ENCODE measurements at places on chromosomes 2 and 18. TPM values are rescaled to one million over a fixed set of nuclear protein-coding genes. Genes with fewer than 3 reads are reported as not detected.

GRCh38 chr2:79835911-79836310 lies 323.1 kb downstream of the CTNNA2 start:
- no peak for DNase-seq
- no peak overlapping the region for H3K4me3 ChIP-seq
- H3K4me1 ChIP-seq, result peaks cover 3% of the 10 kb centered on the region
- no peaks in the 10 kb centered on the region for H3K36me3 ChIP-seq
- no peak overlapping the region for H3K27ac ChIP-seq
- H3K27me3 ChIP-seq, result no peaks in the 10 kb centered on the region

GRCh38 chr18:31565782-31566512 lies 25.7 kb upstream of the TTR start:
- no peaks in the 10 kb centered on the region for H3K27me3 ChIP-seq
- no peaks in the 10 kb centered on the region for H3K4me1 ChIP-seq
- H3K36me3 ChIP-seq, result no peaks in the 10 kb centered on the region
- H3K27ac ChIP-seq, result no peak overlapping the region
- no peak for DNase-seq

- no peaks in the 10 kb centered on the region for H3K36me3 ChIP-seq
- no peaks in the 10 kb centered on the region for H3K4me1 ChIP-seq
- DNase-seq, result peak; percentile 55
- no peaks in the 10 kb centered on the region for H3K27me3 ChIP-seq
- no peak overlapping the region for H3K4me3 ChIP-seq
- no peak overlapping the region for H3K27ac ChIP-seq
Measured at GRCh38 chr18:70454704-70455322, 166.0 kb downstream of the SOCS6 start.

DNA sequence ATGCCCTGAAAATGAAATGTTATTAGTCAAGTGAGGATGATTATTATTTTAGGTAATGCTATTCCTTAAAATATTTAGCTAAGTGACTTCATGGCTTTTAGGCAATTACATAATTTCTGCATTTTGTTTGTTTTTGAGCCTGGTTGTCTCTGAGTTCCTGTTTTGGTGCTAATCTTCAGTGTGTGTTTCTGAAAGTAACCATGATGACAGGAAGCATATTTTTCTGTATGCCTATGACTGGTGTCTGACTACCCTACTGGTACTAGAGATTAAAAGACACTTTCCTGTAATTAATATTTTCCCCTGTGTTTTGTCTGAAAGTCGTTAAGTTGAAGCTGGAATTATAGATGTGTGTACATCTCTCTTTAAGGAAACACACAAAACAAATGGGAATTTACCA lies 295.0 kb upstream of the SPRED2 start:
- H3K4me1 ChIP-seq, result no peaks in the 10 kb centered on the region
- no peak overlapping the region for H3K4me3 ChIP-seq
- H3K36me3 ChIP-seq, result no peaks in the 10 kb centered on the region
- no peak overlapping the region for H3K27ac ChIP-seq
- no peak for DNase-seq
- H3K27me3 ChIP-seq, result no peaks in the 10 kb centered on the region

DNA sequence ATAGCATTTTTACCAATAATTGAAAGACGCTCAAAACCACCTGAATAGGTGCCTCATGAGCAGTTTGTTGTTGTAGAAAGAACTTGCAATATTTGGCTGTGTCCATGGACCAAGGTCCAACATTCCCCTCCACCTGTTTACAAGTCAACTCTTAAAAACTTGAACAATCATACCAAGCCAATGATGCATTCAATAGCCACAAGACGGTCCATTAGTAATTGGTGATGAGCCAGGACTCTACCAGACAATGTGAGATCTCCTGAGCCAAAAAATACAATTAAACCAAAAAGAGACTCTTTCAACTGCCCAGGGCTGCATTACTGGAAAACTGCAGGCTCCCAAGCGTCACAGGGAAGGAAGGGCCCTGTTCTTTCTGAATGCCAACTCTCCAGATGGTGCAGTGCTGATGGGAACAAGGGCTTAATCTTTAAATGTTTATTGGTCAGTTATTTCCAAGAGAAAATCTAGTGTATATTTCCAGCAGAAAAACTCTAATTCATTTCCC lies 118.8 kb upstream of the EPB41L3 start:
- H3K4me1 ChIP-seq, result no peaks in the 10 kb centered on the region
- H3K36me3 ChIP-seq, result no peaks in the 10 kb centered on the region
- DNase-seq, result no peak

The DUSP19 gene
- polyA plus RNA-seq, result 0.85 TPM

DNA sequence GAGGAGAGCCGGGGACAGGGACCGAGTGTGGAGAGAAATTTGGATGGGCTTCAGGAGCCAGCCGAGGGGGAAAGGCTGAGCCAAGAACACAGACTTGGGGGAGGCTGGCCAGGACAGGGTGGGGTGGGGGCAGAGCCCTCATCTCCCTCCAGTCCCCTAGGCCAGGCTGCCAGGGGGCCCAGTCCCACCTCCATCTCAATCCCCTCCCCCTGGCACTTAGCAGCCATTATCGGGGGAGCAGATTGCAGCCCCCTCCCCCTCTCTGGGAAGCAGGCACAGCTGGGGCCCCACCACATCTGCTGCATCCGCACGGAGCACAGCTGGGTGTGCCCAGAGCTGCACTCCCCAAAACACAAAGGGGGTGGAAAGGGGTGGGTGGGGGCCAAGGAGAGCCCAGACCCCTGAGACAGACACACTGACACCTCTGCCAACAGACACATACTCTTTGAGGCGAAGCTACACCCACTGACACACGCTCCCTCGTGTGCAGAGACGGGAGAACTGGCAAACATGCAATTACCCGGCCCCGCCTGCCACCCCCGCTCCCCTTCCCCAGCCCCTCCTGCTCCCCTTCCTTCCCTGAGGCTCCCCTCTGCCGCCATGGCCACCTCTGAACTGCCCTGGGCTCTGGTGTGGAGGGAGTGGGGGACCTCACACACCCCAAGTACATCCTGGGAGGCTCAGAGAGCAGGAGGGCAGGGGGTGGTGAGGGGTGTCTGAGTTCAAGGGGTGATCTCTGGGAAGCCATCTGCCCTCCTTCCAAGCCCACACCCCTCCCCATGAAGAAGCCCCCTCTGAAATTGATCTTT lies 5.1 kb upstream of the ASIC4 start:
- H3K4me3 ChIP-seq, result peak overlapping the region; percentile 46
- DNase-seq, result peak; percentile 60
- H3K4me1 ChIP-seq, result peaks cover 99% of the 10 kb centered on the region

The WNT6 gene
- polyA plus RNA-seq, result 0.08 TPM

DNA sequence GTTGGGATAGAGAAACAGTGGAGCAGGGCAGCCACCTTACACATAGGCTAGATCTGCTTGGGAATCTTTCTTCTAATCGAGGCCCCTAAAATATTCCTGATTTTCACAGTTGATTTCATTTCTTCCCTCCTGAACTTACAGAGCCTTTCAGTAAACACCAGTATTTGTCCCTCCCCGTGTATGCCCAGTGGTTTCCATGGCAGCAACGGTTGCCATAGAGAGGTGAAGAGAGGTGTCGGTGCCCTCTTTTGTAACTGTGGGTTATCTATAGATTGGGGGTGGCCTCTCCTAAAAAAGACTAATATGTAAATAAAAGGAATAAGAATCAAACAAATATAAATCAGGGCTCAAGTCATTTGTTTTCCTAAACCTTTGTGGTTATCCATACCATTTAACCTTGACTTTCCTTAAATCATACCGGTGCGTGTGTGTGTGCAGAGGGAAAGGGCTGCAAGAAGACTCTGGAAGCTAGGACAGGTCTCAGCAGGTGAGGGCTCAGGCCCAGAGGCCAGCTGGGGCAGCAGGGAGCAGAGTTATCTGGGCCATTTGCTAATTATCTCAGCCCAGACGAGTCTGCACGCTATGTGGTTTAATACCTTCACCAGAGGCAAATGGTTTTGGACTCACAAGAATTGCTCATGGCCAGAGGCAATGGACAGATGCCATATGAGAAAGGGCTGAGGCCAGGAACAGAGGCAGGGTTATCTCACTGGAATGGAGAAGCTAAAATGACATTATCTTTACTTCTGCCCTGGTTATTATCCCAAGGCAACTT lies 35.5 kb downstream of the LIPG start:
- no peak overlapping the region for H3K27ac ChIP-seq
- no peak overlapping the region for H3K4me3 ChIP-seq
- DNase-seq, result peak; percentile 67
- H3K4me1 ChIP-seq, result peaks cover 9% of the 10 kb centered on the region

DNA sequence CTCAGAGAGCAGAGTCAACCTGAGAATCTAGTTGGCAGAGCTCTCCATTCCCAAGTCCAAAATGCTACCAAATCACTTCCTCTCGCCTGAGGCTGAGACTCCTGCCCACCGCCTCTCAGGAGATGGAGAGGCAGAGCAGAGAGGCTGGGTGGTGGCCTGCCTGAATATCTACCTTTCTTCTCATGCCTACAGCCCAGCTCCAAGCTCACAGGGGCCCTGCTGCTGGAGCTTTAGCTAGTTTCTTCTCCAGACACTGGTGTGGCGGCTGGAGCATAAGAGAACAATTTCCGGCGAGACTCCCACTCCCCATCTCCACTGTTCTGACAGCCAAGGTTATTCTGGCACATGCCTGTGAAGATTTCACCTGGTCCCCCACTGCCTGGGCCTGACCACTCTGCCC lies 8.1 kb upstream of the CYP26B1 start:
- DNase-seq, result no peak
- H3K36me3 ChIP-seq, result no peaks in the 10 kb centered on the region
- no peaks in the 10 kb centered on the region for H3K4me1 ChIP-seq
- H3K27ac ChIP-seq, result no peak overlapping the region
- H3K27me3 ChIP-seq, result no peaks in the 10 kb centered on the region

- no peaks in the 10 kb centered on the region for H3K27me3 ChIP-seq
- H3K36me3 ChIP-seq, result no peaks in the 10 kb centered on the region
Measured at GRCh38 chr18:77090546-77091174, 41.9 kb downstream of the MBP start.

DNA sequence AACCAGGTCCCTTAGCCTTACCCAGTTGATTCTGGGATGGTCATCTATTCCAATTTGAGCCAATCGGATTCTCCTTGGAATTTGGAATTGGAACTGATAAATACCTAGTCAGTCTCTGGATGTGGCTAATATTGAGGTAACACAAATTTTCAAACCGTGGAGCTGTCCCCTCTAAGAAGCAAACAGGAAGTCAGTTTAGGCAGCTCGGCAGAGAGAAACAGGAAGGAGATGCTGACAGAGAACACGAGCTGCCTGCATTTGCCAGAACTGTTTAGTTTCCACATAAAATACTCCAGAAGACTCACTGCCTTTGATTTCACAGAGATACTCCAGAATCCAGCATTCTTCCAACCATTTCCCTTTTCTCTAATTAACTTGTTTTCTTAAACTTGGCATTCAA lies 1024.9 kb downstream of the BCL11A start:
- no peaks in the 10 kb centered on the region for H3K27me3 ChIP-seq
- H3K27ac ChIP-seq, result no peak overlapping the region
- no peak overlapping the region for H3K4me3 ChIP-seq
- H3K4me1 ChIP-seq, result no peaks in the 10 kb centered on the region

The PRKAG3 gene
- polyA plus RNA-seq, result not detected

DNA sequence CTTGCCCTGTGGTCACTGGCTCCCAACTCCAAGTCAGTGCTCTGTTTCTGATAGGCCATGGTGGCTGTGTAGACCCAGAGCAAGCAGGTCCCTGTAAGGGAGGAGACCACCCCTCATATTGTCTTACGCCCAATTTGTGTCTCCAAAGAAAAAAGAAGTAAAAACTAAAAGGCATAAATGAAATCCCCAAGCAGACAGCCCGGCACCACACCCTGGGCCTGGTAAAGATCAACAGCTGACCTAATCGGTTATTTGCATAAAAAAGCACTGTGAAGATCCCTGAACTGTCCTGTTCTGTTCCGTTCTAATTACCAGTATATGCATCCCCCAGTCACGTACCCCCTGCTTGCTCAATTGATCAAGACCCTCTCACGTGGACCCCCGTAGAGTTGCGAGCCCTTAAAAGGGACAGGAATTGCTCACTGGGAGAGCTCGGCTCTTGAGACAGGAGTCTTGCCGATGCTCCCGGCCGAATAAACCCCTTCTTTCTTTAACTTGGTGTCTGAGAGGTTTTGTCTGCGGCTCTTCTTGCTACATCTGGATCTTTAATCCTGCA lies 364.1 kb upstream of the HS6ST1 start:
- no peaks in the 10 kb centered on the region for H3K36me3 ChIP-seq
- no peak overlapping the region for H3K27ac ChIP-seq
- DNase-seq, result no peak
- no peaks in the 10 kb centered on the region for H3K4me1 ChIP-seq
- H3K4me3 ChIP-seq, result no peak overlapping the region

The WDFY1 gene
- 31.8 TPM for polyA plus RNA-seq

The KIAA2012 gene
- polyA plus RNA-seq, result 0.11 TPM

GRCh38 chr2:65969161-65969560 lies 465.8 kb upstream of the MEIS1 start:
- H3K4me1 ChIP-seq, result no peaks in the 10 kb centered on the region
- no peaks in the 10 kb centered on the region for H3K27me3 ChIP-seq
- H3K36me3 ChIP-seq, result no peaks in the 10 kb centered on the region
- H3K27ac ChIP-seq, result no peak overlapping the region
- no peak for DNase-seq
- no peak overlapping the region for H3K4me3 ChIP-seq

The CRYGC gene
- polyA plus RNA-seq, result 0.31 TPM

The GALR1 gene
- not detected for polyA plus RNA-seq

DNA sequence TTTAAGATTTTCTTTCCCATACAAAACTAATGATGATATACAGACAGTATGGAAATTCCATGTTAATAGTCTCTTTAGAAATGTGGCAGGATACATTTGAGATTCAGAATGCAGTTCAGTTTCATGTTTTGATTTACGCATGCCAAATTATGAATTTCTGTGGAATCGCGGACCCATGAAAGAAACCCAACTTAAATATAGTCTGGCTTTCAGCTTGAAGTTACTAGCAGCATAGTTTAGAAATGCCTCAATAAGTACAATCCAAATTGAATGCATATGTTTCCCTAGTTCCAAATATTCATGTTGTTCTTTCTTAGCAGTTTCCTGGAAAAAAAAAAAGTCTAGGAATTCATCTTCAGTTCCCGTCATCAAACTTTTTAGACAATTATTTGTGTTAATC lies 164.1 kb upstream of the RASGRP3 start:
- H3K4me1 ChIP-seq, result no peaks in the 10 kb centered on the region
- no peak overlapping the region for H3K4me3 ChIP-seq
- H3K27ac ChIP-seq, result peak overlapping the region; percentile 84
- H3K36me3 ChIP-seq, result peaks cover 13% of the 10 kb centered on the region
- no peak for DNase-seq

The NCKAP1 gene
- polyA plus RNA-seq, result 64.0 TPM

The PLEK gene
- 0.02 TPM for polyA plus RNA-seq

The UGT1A5 gene
- polyA plus RNA-seq, result not detected

- no peaks in the 10 kb centered on the region for H3K36me3 ChIP-seq
- H3K4me1 ChIP-seq, result peaks cover 21% of the 10 kb centered on the region
- H3K4me3 ChIP-seq, result no peak overlapping the region
Measured at GRCh38 chr2:130152816-130153595, 8.1 kb upstream of the CCDC74B start.

The TBR1 gene
- under 0.01 TPM for polyA plus RNA-seq

DNA sequence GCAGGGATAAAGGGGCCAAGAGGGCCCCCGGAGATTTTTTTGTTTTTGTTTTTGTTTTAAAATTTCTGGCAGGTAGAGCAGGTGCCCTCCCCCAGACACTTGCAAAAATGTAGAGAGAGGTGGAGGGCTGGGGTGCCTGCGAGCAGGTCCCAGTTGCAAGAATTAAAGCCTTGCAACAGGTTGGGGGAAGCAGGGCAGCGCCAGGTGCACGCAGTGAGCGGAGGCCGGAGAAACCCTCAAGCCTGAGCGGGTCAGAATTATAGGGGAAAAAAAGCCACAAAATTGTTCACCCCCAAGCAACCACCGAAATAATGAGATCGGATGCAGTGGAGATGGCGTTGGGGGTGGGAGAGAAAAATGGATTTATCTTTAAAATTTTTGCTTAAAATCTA lies 527 bp downstream of the IGFBP5 start:
- H3K27me3 ChIP-seq, result no peaks in the 10 kb centered on the region
- peak overlapping the region; percentile 71 for H3K27ac ChIP-seq
- H3K36me3 ChIP-seq, result no peaks in the 10 kb centered on the region
- peak overlapping the region; percentile 66 for H3K4me3 ChIP-seq
- DNase-seq, result no peak
